ENCODE measurements at places on chromosomes 1 and 21.

GRCh38 chr1:54323921-54324250 lies 82.3 kb downstream of the SSBP3 start:
- no peak for DNase-seq

GRCh38 chr1:230266456-230266855 lies 159.7 kb downstream of the PGBD5 start:
- no peak for DNase-seq

DNA sequence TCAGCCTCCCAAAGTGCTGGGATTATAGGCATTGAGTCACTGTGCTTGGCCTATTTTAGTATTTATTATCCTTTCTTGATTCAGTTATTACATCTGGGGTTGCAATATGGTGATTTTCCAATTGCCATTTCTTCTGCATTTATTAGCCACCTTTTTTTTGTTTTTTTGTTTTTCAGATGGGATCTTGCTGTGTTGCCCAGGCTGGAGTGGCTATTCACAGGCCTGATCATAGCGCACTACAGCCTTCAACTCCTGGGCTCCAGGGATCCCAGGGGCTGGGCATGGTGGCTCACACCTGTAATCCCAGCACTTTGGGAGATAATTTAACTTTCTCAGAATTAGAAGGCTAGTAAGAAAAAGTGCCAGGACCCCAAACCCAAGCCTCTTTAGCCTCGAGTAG lies 82.1 kb upstream of the PGD start:
- no peak for DNase-seq

- DNase-seq, result peak; percentile 78
These were observed 73.3 kb downstream of the MRPL37 start for GRCh38 chr1:54273092-54273794.

- no peak for DNase-seq
These were observed 496.4 kb downstream of the SETD4 start for GRCh38 chr21:35563885-35564451.

- no peak for DNase-seq
These were observed 895 bp upstream of the UBR4 start for GRCh38 chr1:19210772-19211549.

- no peak for DNase-seq
These were observed 4.7 kb downstream of the FOXO6 start for GRCh38 chr1:41365772-41366454.

DNA sequence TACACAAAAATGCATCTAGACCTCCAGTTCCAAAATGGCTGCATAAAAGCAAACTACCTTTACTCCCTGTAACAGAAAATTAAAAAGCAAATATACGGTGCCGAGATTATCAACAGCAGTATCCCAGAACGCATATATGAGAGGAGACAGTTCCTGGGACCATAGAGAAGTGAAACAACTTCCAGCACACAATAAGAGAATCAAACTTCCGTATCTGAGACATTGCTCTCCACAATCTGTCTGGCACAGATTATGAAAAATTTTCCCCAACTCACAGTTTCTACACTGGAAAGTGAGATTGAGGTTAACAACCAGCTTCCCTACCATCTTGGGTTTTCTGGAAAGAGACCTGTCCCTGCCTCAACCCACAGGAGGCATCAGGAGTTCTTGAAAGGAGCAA lies 47.2 kb upstream of the ST6GALNAC3 start:
- DNase-seq, result no peak

- no peak for DNase-seq
These were observed 33.2 kb downstream of the KCND3 start for GRCh38 chr1:111956155-111956771.

GRCh38 chr1:41887365-41887764 lies 31.4 kb downstream of the HIVEP3 start:
- DNase-seq, result no peak

Measured in hypothalamus (tissue), 51 donors.